Germinal center (tissue), 1 donor: ENCODE measurements at places on chromosomes 16 and 17.

DNA sequence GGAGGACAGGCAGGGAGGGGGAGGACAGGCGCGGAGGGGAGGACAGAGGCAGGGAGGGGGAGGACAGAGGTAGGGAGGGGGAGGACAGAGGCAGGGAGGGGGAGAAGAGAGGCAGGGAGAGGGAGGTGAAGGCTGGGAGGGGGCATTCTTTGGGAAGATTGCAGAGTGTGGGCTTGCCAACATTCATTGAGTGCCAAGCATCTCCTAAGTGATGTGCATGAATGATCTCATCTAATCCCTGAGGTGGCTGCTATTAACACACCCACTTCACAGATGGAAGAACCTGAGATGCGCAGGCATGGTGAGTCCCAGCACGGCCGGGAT, 58.3 kb downstream of the NT5M start:
- no peak for DNase-seq

DNA sequence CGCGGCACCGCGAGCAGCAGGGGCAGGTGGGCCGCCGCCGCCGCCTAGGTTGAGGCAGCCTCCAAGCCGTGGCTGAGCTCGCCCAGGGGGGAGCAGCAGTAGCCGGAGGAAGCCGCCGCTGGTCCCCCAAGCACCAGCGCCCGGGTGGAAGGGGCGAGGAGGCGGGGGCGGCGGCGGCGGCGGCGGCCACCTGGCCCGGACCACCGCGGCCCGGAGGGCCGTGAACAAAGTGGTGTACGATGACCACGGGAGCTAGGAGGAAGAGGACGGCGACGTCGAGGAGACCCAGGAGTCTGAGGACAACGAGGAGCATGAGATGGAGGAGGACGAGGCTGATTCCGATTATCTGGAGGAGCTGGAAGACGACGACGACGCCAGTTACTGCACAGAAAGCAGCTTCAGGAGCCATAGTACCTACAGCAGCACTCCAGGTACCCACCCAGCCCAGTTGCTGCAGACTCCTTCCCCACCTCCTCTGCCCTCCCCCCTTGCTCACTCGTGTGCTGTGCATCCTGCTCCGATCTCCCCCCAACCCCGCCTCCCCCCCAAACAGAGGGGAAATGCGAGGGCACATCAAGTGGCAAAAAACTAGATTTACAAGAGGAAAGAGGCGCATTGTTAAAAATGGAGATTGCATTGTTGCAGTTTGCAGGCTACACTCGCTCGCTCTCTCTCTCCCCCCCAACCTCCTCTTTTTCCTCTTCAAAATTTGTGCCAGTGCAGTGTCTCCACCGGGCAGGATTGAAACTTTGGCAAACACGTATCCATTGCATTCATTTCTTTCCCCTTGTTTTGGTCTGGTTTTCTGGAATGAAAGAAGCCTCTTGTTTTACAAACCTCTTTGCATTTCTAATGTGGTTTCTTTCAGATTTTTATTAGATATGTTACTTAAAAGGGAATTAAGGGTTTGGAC, 41.8 kb upstream of the AMZ2 start:
- peak; percentile 57 for DNase-seq

- DNase-seq, result no peak
These were observed 133.3 kb downstream of the ENGASE start for GRCh38 chr17:79207960-79208359.

- peak; percentile 51 for DNase-seq
These were observed 724 bp downstream of the UBE2I start for GRCh38 chr16:1309888-1310831.

DNA sequence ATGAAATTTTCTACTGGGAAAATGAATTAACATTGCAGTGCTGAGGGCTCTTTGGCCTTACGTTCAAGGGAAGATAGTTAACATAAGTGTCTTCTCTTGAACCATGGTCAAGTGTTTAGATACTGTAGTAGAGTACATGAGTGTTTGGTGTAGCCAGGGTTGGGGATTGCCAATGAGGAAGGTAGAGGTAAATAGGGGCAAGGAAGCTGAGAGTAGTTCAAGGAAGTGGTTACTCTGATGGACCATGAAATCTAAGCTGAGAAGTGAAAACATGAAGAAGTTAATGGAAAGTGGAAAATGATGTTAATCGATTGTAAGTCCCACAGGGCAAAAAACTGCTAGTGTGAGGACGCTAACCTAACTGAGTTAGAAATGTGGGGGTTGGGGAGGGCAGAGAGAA, 249.6 kb upstream of the AXIN2 start:
- no peak for DNase-seq

GRCh38 chr17:72554508-72554907, 433.7 kb downstream of the SOX9 start:
- no peak for DNase-seq

- DNase-seq, result no peak
These were observed 8.0 kb downstream of the SECTM1 start for GRCh38 chr17:82325286-82326180.

GRCh38 chr17:5786510-5786875, 202.2 kb upstream of the NLRP1 start:
- DNase-seq, result no peak

- DNase-seq, result no peak
These were observed 33.5 kb upstream of the SKAP1 start for GRCh38 chr17:48463526-48463925.

GRCh38 chr17:47959825-47960655, 2.4 kb upstream of the PRR15L start:
- DNase-seq, result no peak

GRCh38 chr16:12482455-12483220, 321.0 kb downstream of the CPPED1 start:
- DNase-seq, result no peak

DNA sequence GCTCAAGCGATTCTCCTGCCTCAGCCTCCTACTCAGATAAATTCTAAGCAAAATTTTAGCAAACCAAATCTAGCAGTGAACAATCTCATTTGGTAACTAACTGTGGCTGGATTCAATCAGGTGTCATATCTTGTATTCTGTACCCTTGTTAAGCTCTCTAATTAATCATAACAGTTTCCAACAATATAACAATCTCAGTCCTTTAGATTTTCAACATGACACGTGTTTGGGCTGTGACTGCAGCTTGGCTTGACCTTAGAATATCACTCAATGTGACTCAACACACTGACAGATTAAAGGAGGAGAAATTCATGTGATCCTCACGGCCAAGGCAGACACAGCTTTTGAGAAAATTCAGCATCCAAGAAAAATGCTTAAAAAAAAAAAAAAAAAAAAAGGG, 133.6 kb downstream of the BANP start:
- no peak for DNase-seq

DNA sequence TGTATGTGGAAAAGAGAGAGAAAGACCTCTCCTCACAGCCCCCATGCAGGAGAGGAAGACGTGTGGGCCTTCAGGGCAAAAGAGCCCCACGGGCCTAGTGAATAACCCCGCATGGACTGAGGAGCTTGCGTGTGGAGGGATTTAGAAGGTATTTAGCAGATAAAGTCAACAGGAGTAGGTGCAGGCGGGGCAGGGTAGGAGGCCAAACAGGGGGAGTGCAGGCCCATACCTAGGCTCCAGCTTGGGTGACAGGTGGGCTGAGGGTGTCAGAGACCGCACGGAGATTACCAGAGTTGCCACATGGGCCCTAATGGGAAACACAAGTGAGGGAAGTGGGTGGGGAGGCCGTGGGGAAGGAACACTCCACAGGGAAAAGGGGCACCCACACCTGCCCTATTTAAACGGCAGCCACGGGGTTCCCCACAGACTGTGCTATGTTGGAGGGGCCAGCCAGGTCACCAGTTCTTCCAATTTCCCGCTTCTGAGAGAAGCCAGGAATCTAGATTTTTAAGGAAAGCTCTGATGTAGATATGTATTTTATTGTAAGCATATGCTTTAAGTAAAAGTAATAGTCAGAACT, 8.2 kb upstream of the CNGB1 start:
- no peak for DNase-seq

- no peak for DNase-seq
These were observed 23.4 kb downstream of the GINS2 start for GRCh38 chr16:85665373-85665740.

DNA sequence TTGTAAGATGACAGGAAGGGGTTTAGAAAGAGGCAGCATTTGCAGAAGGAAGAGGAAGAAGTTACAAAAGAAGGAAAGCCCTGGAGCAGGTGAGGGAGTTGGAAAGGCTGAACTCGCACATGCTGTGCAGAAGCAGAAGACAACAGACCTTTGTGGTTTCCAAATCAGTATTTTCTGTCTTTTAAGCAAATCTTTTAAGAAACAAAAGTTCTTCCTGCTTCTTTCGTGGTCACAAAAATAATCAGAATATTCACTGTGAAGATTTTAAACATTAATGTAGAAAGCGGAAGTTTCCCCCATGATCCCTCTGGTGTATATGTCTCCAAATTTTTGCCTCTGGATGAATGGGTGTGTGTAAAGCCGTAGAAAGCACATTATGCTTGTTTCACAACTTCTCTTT, 25.8 kb downstream of the ZNRF1 start:
- DNase-seq, result no peak

- no peak for DNase-seq
These were observed 364.1 kb downstream of the FOXL1 start for GRCh38 chr16:86942151-86943051.

- no peak for DNase-seq
These were observed 4.8 kb downstream of the B9D1 start for GRCh38 chr17:19357761-19358160.
